ENCODE measurements at places on chromosomes 12 and 14. TPM values are rescaled to one million over a fixed set of nuclear protein-coding genes. Genes with fewer than 3 reads are reported as not detected.

DNA sequence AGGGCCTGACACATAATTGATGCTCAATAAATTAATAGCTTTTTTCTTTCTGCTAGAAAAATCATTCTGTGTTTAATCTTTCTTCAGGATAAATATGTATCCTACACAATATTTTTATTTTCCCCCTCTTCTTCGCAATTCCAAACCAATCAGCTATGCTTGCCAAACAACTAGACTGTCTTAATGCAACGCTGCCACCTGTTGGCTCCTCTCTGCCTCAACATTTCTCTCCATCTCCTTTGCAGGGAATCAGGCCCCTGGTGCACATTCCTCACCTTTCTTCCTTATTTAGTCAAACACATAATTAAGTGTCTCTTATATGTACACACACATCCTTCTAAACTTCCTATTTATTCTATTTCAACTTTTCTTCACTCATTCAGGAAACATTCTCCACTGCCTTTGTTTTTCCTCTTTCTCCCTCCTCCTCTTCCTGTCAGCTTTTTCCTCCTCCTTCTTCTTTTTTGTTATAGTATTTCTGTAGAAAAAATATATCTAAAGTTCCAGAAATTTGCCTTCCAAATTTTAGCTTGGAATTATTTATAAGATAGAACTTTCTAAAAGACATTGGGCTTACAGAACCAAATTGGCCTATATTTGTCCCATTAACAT, 406.0 kb downstream of the PRKD1 start:
- no peak overlapping the region for H3K4me3 ChIP-seq
- no peaks in the 10 kb centered on the region for H3K4me1 ChIP-seq
- H3K36me3 ChIP-seq, result no peaks in the 10 kb centered on the region

Gene DEPDC4
- total RNA-seq, result 1.3 TPM

DNA sequence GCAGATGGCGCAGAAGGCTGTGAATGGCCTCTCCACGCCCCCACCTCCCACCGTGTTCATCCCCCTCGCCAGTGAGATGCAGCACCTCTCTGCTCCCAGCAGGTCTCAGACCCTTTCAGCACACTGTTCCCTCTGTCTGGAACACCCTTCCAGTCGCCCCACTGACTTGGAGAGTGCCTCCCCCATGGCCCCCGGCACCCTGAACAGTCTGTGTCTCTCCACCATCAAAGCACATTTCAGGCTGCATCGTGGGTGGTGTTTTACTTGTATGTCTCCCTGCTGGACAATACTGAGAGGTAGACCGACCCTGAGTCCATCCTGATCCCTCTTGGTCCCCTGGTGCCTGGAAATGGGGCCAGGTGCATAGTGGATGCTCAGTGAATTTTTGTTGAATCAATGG, 34.9 kb downstream of the CACNA2D4 start:
- H3K36me3 ChIP-seq, result no peaks in the 10 kb centered on the region
- H3K4me3 ChIP-seq, result no peak overlapping the region
- peak; percentile 13 for DNase-seq
- no peaks in the 10 kb centered on the region for H3K4me1 ChIP-seq

DNA sequence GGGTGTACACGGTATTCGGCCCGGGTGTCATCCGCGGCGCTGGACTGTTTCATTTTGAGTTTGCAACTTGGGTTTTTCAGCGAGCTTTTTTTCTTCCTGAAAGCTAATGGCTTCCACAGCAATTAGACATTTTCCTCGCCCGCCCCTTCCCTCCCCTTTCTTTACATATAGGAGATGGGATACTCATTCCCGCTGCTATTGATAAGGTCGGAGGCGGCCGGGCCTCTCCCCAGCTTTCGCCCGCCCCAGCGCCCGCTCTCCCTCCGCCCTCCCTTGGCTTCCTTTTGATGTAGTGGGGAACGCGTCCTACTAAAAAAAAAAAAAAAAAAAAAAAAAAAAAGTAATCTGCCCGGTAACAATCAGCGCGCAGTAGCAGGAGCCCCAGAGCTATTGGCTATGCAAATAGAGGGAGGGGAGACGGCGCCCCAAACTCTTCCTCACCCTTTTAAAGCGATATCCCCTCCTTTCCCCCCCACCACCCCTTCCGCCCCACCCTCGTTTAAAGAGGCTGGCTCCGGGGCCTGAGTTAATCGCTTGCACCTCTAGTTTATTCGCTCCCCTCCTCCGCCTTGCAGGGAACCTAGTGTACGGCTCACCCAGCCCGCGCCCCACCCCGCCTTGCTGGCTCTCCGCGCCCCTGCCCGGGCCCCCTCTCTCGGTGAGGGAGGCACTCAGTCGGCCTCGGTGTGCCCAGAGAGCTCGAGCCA, 1.7 kb upstream of the CCND2 start:
- H3K27ac ChIP-seq, result peak overlapping the region; percentile 85
- peak overlapping the region; percentile 62 for H3K4me3 ChIP-seq
- H3K27me3 ChIP-seq, result peaks cover 46% of the 10 kb centered on the region
- no peak for DNase-seq

Gene FIGNL2
- 1.3 TPM for total RNA-seq

Gene HOXC6
- total RNA-seq, result 3.3 TPM

Gene ACRBP
- 0.66 TPM for total RNA-seq

- no peaks in the 10 kb centered on the region for H3K4me1 ChIP-seq
- no peak overlapping the region for H3K27ac ChIP-seq
- H3K36me3 ChIP-seq, result peaks cover 10% of the 10 kb centered on the region
These were observed 16.8 kb downstream of the SCFD1 start for GRCh38 chr14:30638926-30639325.

DNA sequence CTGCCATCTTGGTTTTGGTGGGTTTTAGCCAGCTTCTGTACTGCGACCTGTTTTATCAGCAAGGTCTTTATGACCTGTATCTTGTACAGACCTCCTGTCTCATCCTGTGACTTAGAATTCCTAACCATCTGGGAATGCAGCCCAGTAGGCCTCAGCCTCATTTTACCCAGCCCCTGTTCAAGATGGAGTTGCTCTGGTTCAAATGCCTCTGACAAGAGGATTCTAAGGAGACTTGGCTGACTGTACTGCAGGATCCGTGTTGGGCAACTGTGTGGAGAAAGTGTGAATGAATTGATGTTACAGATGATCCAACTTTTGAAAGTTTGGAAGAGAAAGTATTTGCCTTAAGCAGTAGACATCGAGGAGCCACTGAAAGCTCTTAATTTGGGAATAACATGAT, 91.0 kb downstream of the TTLL5 start:
- no peaks in the 10 kb centered on the region for H3K27me3 ChIP-seq
- H3K36me3 ChIP-seq, result no peaks in the 10 kb centered on the region
- H3K4me3 ChIP-seq, result no peak overlapping the region

Gene B4GALNT3
- total RNA-seq, result 4.6 TPM

Gene CCDC91
- total RNA-seq, result 68.9 TPM

GRCh38 chr14:67704484-67705089, 2.9 kb downstream of the RDH12 start:
- no peak overlapping the region for H3K27ac ChIP-seq
- no peaks in the 10 kb centered on the region for H3K27me3 ChIP-seq
- no peaks in the 10 kb centered on the region for H3K36me3 ChIP-seq
- no peak overlapping the region for H3K4me3 ChIP-seq

DNA sequence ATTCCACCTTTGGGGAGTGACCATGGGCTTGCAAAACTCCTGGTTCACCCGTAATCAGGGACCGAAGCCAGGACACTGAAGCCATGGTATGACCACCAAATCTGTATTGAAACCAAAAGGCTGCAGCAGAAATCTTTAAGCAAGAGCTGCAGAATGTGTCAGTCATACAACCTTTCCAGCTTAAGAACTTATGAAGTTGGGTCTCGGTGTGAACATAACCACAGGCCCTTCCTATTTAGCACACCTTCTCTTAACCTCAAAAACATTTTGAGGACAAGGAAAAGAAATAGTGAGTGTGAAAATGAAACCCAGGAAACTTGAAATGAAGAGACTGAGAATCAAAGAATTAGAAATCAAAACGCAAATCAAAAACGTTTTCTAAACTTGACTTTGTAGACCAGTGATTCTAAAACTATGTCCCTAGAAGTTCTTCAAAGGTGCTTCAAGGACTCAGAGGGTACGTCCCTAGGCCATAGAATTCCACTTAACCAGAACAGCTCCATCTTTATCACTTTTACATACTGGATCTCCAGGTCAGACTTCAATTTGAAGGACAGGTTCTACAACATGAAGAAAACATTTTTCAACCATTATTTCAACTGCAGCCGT, 231.6 kb upstream of the GRIP1 start:
- H3K36me3 ChIP-seq, result no peaks in the 10 kb centered on the region
- no peak for DNase-seq
- no peaks in the 10 kb centered on the region for H3K27me3 ChIP-seq
- H3K4me3 ChIP-seq, result no peak overlapping the region
- H3K4me1 ChIP-seq, result no peaks in the 10 kb centered on the region

DNA sequence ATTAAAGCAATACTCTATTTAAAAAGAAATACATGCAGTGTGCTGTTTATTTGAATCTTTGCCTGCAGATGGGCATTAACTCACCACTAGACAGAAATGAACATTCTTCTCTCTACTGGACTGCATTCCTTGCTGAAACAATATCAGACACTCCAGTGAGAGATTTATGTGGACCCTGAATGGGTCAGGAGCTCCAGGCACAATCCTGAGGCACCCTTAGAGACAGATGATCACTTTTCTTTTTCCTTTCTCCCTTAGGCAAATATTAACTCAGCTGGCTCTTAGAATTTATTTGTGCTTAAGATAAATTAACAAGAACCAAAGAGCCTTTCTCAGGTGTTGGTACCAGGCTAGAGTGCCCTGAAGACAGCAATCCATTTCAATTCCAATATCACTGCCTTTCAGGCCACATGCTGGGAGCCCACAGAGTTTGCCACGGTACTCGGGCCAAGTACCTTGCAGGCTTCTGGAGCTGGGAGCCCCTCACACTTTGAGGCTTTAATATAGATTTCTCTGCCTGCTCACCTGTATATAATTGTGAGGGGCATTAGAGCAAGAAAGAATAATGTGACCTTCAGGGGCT, 173.0 kb downstream of the EMP1 start:
- no peaks in the 10 kb centered on the region for H3K27me3 ChIP-seq
- no peak overlapping the region for H3K27ac ChIP-seq
- H3K4me1 ChIP-seq, result no peaks in the 10 kb centered on the region

- H3K27ac ChIP-seq, result no peak overlapping the region
- DNase-seq, result no peak
- H3K27me3 ChIP-seq, result no peaks in the 10 kb centered on the region
- no peaks in the 10 kb centered on the region for H3K36me3 ChIP-seq
These were observed 190.4 kb downstream of the SLC25A21 start for GRCh38 chr14:36981832-36982529.

- H3K4me3 ChIP-seq, result no peak overlapping the region
- no peak for DNase-seq
- no peaks in the 10 kb centered on the region for H3K27me3 ChIP-seq
- H3K27ac ChIP-seq, result no peak overlapping the region
These were observed 14.3 kb downstream of the ARF6 start for GRCh38 chr14:49907186-49907585.

All from breast epithelium (tissue), 4 donors.